ENCODE measurements at places on chromosomes 16 and 17.

DNA sequence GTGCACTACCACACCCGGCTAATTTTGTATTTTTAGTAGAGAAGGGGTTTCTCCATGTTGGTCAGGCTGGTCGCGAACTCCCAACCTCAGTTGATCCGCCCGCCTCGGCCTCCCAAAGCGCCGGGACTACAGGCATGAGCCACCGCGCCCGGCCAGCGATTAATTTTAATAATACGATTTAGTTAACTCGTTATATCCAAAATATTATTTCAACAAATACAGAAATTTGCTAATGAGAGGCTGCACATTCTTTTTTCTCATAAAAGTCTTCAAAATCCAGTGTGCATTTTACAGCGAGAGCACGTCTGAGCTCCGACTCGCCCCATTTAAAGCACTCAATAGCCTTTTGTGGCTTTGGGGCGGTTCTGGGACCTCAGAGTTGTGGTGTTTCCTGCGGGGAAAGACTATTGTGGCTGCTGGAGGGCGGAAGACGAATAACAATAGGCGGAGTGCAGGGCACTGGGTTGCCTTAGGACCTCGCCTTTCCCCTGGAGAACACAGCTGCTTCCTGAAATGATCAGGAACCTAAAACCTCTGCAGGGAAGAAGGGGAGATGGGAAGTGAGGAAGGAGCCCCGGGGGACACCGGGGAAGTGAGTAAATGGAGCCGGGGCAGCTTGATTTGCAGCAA is 2.9 kb upstream of the ZSCAN10 start:
- no peak for DNase-seq

DNA sequence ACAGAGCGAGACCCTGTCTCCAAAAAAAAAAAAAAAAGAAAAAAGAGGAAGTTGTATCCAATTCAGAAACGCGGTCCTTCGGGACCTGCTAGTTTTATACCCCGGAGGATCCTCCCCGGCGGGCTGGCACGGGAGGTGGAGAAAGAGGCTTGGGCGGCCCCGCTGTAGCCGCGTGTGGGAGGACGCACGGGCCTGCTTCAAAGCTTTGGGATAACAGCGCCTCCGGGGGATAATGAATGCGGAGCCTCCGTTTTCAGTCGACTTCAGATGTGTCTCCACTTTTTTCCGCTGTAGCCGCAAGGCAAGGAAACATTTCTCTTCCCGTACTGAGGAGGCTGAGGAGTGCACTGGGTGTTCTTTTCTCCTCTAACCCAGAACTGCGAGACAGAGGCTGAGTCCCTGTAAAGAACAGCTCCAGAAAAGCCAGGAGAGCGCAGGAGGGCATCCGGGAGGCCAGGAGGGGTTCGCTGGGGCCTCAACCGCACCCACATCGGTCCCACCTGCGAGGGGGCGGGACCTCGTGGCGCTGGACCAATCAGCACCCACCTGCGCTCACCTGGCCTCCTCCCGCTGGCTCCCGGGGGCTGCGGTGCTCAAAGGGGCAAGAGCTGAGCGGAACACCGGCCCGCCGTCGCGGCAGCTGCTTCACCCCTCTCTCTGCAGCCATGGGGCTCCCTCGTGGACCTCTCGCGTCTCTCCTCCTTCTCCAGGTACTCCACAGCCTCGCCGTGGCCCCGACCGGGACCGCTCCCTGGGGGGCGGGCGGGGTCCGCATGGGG is at the start of gene CDH3:
Gene CDH3, plus strand, starts transcription at position 596 of the 779 bp plus-strand sequence. Its CDS starts 70 bp downstream, at position 666.
- no peak for DNase-seq

- no peak for DNase-seq
Observed at GRCh38 chr16:77777745-77778144, 10.6 kb upstream of the VAT1L start.

GRCh38 chr16:57797216-57797525 is 5.1 kb downstream of the KIFC3 start:
- no peak for DNase-seq

- DNase-seq, result no peak
Observed at GRCh38 chr17:37187262-37187661, 188.5 kb upstream of the C17orf78 start.

DNA sequence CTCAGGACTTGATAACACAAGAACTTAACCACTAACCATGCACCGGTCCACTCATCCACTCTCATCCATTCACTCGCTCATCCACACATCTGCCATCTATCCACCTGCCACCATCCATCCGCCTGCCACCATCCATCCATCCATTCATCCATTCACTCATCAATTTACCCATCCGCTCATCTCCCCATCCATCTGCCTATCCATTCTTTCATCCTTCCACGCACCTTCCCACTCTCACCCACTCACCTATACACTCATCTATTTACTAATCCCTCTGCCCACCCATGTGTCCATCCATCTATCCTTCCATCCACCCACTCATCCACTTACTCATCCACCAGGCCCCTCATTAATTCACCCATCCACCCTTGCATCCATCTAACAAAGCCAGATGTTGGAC is 131.0 kb downstream of the MRM1 start:
- no peak for DNase-seq

DNA sequence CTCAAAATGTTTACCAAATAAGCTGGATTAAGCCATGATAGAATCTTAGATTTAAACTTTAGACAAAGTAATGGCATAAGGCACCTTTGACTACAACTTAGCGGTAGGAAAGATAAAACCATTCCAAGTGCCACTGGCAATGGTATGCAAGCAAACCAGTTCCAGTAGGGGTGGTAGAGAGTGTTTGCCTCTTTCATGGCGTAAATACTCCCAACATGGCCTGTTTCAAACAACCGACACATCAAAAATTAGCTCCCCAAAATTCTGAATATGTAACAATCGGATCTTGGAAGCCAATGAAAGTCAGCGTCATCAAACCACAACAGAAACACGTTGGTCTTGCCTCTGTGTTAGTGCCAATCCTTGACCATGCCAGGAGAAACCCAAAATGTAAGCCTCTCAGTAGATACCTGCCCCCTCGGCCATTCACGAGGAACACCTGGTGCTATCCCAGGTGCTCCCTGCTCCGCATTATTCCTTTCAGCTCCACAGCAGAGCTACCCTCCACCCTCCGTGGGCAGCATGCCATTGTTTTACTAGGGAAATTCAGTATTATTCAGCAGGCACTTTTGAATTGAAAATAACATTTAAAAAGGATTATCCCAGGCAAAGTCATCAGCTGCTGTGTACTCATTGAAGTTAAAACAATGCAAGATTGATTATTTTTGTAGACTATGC is 307.8 kb upstream of the CDH11 start:
- no peak for DNase-seq

DNA sequence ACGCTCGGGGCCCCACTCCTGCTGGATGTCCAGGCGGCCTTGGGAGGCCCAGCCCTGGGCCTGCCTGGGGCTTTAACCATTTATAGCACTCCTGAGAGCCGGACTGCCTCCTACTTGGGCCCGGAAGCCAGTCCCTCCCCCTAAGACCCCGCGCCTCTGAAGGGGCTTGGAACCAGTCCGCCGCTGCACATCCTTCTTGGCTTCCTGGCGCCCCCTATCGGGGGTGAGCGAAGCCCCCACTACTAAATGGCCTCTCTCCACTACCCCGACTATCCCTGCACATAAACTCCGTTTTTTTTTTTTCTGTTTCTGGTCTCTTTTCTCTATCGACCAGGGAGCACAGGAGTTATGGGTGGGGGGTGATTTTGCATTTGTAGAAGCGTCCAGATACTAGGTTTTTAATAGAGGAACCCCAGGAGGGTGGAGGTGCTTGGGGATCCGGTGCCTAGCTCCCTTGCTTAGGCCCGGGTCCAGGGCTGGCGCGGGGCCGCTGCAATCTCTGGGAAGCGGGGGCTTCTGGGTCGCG is 633 bp upstream of the NOL3 start:
- DNase-seq, result no peak

Measured in iPS DF 6.9 (cell line).